Cardiac muscle cell (in vitro differentiated cells and primary cell): ENCODE measurements at places on chromosomes 2 and 18. TPM values are rescaled to one million over a fixed set of nuclear protein-coding genes. Genes with fewer than 3 reads are reported as not detected.

DNA sequence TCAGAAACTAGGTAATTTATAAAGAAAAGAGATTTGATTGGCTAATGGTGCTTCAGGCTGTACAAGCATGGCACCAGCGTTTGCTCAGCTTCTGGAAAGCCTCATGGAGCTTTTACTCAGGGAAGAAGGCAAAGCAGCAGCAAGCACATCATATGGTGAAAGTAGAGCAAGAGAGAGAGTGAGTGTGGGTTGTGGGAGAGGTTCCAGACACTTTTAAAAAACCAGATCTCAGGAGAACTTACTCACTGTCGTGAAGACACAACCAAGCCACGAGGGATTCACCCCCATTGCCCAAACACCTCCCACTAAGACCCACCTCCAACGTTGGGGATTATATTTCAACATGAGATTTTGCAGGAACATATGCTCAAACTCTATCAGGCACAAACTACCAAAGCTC lies 554.6 kb upstream of the TNP1 start:
- DNase-seq, result no peak

- DNase-seq, result no peak
These were observed 442.6 kb upstream of the LRATD1 start for GRCh38 chr2:14189929-14190328.

- DNase-seq, result no peak
These were observed 125.6 kb downstream of the CTNNA2 start for GRCh38 chr2:79638410-79638809.

- DNase-seq, result no peak
These were observed 1.1 kb upstream of the SCN9A start for GRCh38 chr2:166376873-166377272.

DNA sequence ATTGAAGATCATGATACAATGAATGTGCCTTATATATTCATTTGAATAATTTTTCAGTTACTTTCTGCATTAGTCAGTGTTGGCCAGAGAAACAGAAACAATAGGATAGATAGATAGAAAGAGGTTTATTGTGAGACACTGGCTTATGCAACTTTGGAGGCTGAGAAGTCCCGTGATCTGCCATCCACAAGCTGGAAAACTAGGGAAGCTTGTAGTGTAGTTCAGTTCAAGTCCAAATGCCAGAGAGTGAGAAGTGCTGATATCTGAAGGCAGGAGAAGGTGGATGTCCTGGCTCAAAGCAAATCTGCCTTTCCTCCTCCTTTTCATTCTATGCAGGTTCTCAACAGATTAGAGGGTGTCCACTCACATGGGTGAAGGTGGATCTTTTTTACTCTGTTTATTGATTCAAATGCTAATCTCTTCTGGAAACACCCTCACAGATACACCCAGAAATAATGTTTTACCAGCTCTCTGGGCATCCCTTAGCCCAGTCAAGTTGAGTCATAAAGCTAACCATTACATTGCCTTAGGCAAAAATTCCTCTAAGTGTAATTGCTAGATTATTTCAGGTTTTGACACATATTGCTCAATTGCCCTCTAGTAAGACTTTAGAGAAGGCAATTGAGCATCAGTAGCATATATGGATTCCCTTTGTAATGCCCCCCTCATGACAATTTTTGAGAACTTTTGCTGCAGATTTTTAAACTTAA lies 341.4 kb downstream of the LPIN1 start:
- no peak for DNase-seq

GRCh38 chr2:190970160-190970559 lies 43.8 kb downstream of the STAT1 start:
- DNase-seq, result no peak

GRCh38 chr2:39431592-39432316 lies 5.3 kb downstream of the MAP4K3 start:
- DNase-seq, result peak; percentile 66

GRCh38 chr18:42176599-42176998 lies 221.6 kb downstream of the PIK3C3 start:
- no peak for DNase-seq

GRCh38 chr18:66048406-66048805 lies 297.6 kb downstream of the CDH7 start:
- no peak for DNase-seq

GRCh38 chr2:219396863-219397457 lies 9.2 kb upstream of the DNPEP start:
- DNase-seq, result no peak

- DNase-seq, result no peak
These were observed 41.9 kb upstream of the SCN9A start for GRCh38 chr2:166417669-166418068.

DNA sequence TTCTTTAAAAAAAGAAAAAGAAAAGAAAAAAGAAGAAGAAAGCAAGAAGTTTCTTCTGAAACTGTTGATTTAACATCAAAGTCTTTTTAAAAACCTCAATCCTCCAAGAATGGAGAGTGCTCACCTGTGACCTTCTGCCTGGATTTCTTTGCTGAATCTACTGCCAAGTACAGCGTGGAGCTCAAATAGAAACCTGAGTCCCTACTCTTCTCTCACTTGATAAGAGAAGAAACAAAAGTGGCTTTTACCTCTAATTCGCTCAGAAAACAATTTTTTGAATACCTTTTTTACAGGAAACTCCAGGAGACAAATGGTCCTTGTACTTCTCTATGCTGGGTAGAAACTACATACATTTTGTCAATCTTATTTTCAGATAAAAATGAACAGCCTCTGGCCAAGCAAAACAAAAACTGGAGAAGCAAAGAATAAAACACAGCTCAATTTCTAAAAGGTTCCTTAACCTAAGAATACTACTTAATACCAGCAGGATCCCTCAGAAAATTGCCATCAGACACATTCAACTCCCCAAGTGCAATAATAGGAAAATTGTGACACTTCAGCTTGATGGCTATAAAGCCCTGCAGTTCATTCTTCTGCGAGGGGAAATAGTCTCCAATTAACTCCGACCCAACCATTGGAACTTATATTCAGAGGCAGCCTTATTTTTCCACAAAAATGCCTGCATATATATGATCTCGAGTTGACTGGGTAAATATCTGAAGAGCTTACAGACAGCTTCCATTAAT lies 85.8 kb downstream of the GRB14 start:
- no peak for DNase-seq

- no peak for DNase-seq
These were observed 5.2 kb upstream of the MYCN start for GRCh38 chr2:15935189-15935588.

- DNase-seq, result no peak
These were observed 556.3 kb downstream of the RIT2 start for GRCh38 chr18:42559069-42559690.

- DNase-seq, result no peak
These were observed 63.0 kb upstream of the STPG4 start for GRCh38 chr2:47218066-47218581.

GRCh38 chr2:69701100-69701945 lies 40.6 kb upstream of the ANXA4 start:
- DNase-seq, result no peak

DNA sequence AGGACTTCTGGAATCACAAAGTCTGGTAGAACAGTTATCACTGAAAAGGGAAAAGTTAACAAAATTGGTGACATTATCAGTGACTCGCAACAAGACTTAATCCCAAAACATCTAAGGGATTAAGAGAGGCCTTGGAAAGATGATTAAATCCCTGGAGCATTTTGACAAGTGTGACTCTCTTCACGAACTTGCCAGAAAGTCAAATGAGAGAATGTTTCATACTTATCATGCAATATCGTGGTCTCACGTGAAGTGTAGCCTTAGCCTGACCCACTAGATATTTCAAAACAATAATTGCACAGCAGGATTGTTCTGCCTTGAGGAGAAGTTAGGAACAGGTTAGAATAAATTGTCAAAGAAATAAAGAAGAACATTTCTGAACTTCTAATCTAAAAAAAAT lies 104.5 kb downstream of the COL6A3 start:
- DNase-seq, result no peak

DNA sequence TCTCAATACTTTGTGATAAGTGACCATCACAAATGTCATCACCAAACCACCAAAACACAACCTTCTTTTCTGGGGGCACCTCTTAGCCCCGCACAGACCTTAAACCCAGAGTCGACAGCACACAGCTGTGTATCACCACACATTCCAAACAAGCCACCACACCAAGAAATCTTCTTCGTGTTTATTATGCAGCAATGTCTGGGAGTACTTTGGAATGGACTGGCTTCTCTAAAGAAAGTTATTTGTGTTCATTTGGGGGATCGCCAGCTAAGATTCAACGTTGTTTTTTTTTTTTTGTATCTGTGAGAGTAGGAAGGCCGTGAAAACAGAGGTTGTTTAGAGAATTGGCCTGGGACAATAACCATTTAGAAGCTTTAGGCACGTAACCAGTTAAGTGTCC lies 1.1 kb upstream of the MTA3 start:
- no peak for DNase-seq

- peak; percentile 94 for DNase-seq
These were observed at the start of gene NUP35 for GRCh38 chr2:183124222-183124956. NUP35 (plus strand) TSS chr2:183124443; CDS start chr2:183124458, 15 bp downstream.

DNA sequence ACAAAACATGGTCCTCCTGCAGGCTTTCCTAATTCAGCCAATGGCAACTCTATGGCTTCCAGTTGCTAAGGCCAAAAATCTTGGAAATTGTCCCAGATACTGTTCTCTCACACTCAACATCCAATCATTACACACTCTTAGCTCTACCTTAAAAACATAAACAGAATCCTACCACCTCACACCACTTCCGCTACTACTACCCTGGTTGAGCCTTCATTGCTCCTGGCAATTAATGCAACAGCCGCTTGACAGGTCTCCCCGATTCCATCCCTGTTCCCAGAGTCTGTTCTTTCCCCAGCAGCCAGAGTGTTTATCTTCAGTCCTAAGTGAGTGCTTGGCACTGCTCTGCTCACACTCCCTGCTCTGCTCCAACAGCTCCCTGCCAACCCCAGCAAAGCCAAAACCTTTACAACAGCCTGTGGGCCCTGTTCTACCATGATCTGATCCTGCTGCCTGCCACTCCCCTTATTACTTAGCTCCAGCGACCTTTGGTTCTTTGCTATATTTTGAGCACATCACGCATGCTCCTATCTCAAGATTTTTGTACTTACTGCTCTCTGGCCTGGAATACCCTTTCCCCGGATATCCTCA lies 67.5 kb upstream of the AMMECR1L start:
- peak; percentile 55 for DNase-seq

GRCh38 chr2:113162173-113162572 lies 11.6 kb upstream of the PSD4 start:
- DNase-seq, result no peak

- DNase-seq, result no peak
These were observed 130.0 kb downstream of the CAPN13 start for GRCh38 chr2:30677231-30677630.

DNA sequence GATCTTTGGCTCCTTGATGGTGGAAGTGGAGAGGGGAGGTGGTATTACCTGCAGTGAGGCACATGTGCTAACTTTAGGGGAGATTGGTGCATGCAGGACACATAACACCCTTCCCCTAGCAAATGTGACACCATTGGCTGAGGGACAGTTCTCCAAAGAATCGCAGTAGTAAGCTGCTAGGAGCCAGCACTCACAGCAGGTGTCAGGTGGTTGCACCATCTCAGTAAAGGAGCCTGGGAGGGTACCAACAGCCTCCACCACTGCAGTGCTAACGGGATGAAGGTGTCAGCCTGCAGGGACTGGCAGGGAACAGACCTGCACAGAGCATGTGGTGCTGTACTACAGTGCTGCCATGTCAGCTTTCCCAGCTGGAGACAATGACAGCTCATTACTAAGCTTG lies 127.3 kb upstream of the PIEZO2 start:
- no peak for DNase-seq

DNA sequence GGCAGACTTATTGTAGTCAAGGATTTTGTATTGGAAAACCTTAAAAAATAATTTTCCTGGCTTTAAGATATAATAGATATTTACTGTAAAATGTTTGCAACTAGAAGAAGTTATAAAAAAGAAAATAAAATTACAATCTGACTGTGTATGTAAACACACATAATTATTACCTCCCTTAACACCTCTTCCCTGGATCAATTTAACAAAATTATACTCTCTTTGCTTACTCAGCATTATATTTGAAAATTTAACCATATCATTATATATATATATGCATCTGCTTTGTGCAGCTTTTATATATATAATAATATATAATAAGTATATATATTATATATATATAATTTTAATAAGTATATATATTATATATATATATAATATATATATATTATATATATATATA lies 131.7 kb upstream of the FAM98A start:
- DNase-seq, result no peak

DNA sequence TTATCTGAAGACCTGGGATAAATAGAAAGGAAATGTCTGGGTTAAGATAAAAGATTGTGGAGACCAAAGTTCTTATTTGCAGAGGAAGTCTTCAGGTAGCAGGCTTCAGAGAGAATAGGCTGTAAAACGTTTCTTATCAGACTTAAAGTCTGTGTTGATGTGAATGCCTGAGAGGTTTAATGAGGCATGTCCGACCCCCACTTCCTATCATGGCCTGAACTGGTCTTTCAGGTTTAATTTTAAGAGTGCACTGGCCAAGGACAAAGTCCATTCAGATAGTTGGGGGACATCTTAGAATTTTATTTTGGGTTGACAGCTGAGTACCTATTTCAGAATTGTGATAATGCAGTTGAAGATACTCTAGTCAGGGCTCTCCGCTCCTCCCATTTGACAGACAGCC lies 92.1 kb downstream of the ATL2 start:
- no peak for DNase-seq

DNA sequence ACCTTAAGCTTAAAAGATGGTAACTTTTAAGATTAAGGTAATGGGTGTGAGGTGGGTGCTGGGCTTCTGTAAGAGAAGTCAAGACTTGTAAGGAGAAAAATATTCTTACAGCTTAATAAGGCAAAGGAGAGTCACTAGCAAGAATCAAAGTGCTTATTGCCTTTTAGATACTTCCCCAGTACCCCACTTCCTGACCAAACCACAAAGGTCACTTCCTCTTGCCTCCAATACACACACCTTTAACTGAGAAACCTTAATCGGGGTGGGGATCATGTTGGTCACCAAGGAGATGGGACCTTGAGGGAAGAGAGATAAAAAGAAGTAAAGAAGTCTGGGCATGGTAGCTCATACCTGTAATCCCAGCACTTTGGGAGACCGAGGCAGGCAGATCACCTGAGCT lies 10.6 kb upstream of the ATG16L1 start:
- no peak for DNase-seq

GRCh38 chr2:2799151-2799697 lies 468.1 kb upstream of the MYT1L start:
- DNase-seq, result no peak

Gene LINC00305
- total RNA-seq, result 0.21 TPM in 1 of 2 replicates, not detected in the other

Gene TBR1
- 0.25 and 0.48 TPM in 2 replicates for total RNA-seq

Gene TMEFF2
- total RNA-seq, result 0.15 and 0.28 TPM in 2 replicates

Gene SLC9A4
- total RNA-seq, result not detected in 2 replicates

Gene CD8B2
- total RNA-seq, result not detected in 2 replicates

Gene SLC66A3
- total RNA-seq, result 14.9 and 16.7 TPM in 2 replicates

Gene GAD1
- 0.11 and 0.12 TPM in 2 replicates for total RNA-seq

Gene CCDC141
- total RNA-seq, result 95.5 and 213 TPM in 2 replicates

Gene RAX
- total RNA-seq, result 0.06 TPM in 1 of 2 replicates, not detected in the other

Gene RNF144A
- 23.2 and 24.1 TPM in 2 replicates for total RNA-seq

Gene RALB
- total RNA-seq, result 26.5 and 31.4 TPM in 2 replicates

Gene ESPNL
- 4.3 and 8.5 TPM in 2 replicates for total RNA-seq

Gene PDE11A
- 3.4 and 3.6 TPM in 2 replicates for total RNA-seq

Gene REG3G
- not detected in 2 replicates for total RNA-seq

Gene MYO5B
- total RNA-seq, result 6.4 and 16.7 TPM in 2 replicates

Gene ANKRD30B
- total RNA-seq, result not detected in 2 replicates
